Stimulated activated CD8-positive, alpha-beta memory T cell treated with anti-CD3 and anti-CD28 coated beads, Interleukin-4, amount 100 ng/mL, for 1 hour (primary cell): ENCODE measurements at places on chromosomes 3 and 15.

DNA sequence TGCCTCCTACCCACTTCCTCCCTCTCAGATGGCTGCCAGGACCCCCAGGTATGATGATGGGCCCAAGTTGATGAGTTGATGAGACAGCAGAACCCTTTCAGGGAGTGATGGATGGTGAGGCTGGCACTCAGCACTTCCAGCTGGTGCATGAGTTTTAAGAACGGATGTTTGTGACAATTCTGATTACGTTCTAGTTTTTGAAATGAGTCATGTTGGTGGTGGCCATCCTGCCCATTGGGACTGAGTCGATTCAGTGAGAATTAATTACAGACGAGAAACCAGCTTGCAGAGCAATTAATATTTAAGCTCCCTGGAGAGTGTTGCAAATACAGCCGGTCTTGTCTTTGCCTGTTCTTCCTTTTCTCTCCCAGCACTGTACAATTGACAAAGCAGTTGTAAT lies 56.9 kb upstream of the NR2C2 start:
- no peak for DNase-seq

DNA sequence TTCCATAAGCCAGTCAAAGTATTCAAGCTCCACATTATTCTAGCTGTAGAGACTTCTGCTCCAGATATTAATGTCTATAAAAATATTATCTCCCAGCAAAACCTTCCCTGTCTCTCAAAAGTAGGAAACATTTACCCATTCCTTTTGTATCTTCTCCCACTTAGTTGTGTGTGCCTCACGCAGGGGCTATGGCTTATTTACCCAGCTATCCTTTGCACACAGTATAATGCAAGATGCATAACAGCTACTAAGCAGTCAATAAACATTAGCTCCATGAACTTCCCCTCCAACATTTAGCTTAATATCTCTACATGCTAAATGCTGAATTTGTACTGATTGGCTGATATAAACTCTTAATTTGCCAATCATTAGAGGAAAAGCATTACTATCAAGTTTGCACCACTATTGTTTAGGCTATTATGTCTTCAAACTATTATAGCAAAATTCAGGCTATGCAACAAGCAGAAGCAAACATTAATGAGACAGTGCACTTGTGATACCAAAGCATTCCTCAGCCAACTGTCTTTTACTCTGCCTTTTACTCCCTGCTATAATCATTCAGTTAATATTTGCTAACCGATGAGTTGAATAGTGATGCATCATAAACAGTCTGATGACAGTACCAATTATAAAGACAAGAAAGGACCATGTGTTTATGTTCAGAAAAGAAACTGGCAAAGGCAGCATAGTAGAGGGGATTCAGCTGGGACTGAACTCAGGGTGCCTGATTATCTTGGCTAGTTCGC lies 81.2 kb downstream of the PLCH1 start:
- DNase-seq, result no peak

DNA sequence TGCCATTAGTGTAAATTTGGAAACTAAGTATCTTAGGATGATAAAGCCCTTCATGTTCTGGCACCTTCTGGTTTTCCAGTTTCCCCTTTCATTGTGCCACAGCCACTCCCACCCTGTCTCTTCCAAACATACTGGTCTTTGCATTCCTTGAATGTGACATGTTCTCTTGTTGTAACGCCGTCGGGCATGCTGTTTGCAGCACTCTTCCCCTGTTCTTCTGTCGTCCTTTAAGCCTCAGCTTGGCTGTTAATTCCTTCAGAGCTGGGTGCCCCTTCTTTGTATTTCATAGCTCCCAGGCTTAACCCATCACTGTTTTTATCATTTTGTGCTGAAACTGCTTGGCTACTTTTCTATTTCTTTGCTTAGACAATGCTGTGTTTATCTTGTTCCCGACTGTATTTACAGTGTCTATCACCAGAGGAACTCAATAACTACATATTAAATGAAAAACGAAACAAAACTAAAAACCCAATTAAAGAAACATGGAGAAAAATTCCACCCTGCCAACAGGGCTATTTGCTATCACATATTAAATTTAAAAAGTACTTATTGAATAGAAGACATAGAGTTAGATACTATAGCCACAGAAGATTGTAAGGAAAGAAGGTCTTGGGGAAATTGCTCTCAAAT lies 95.4 kb upstream of the KCNAB1 start:
- DNase-seq, result no peak

GRCh38 chr15:36737430-36737891 lies 158.0 kb downstream of the CDIN1 start:
- no peak for DNase-seq
